ENCODE measurements at places on chromosomes 12 and 14. TPM values are rescaled to one million over a fixed set of nuclear protein-coding genes. Genes with fewer than 3 reads are reported as not detected.

The RGS6 gene
- not detected for total RNA-seq

The PMCH gene
- total RNA-seq, result not detected

The ACYP1 gene
- 25.2 TPM for total RNA-seq

The TMCC3 gene
- 1.1 TPM for total RNA-seq

The TMEM132C gene
- total RNA-seq, result not detected

The ART4 gene
- not detected for total RNA-seq

The GDF3 gene
- not detected for total RNA-seq

The COX8C gene
- not detected for total RNA-seq

The CCND2 gene
- not detected for total RNA-seq

The GALNT16 gene
- 3.7 TPM for total RNA-seq

The TSHR gene
- not detected for total RNA-seq

The KRT79 gene
- not detected for total RNA-seq

The DNAI7 gene
- total RNA-seq, result 0.18 TPM

The TCHP gene
- 15.8 TPM for total RNA-seq

The SPX gene
- total RNA-seq, result 3.6 TPM

The SLC25A47 gene
- total RNA-seq, result not detected

The KRT81 gene
- 4,063 TPM for total RNA-seq

The HSPB8 gene
- 15.4 TPM for total RNA-seq

The ARMH4 gene
- 0.49 TPM for total RNA-seq

The B4GALNT3 gene
- 0.56 TPM for total RNA-seq

The MDGA2 gene
- not detected for total RNA-seq

The VPS33A gene
- 20.3 TPM for total RNA-seq

The ELK3 gene
- 68.3 TPM for total RNA-seq

The WNT1 gene
- 0.24 TPM for total RNA-seq

The KRT75 gene
- total RNA-seq, result 0.26 TPM

The C12orf42 gene
- total RNA-seq, result not detected

The CISTR gene
- total RNA-seq, result not detected

The ABHD12B gene
- total RNA-seq, result not detected

The CEBPE gene
- total RNA-seq, result not detected

The GZMB gene
- total RNA-seq, result not detected

The NFE2 gene
- not detected for total RNA-seq

The PPM1A gene
- total RNA-seq, result 30.4 TPM

The RIMKLB gene
- 15.5 TPM for total RNA-seq

The NRL gene
- 1.1 TPM for total RNA-seq

The GPRC5A gene
- 263 TPM for total RNA-seq

The RNASE2 gene
- not detected for total RNA-seq

The SMCO3 gene
- total RNA-seq, result not detected

The ETFRF1 gene
- 8.1 TPM for total RNA-seq

The HOXC9 gene
- total RNA-seq, result 15.9 TPM

The IGF1 gene
- not detected for total RNA-seq

The KLRK1 gene
- total RNA-seq, result not detected

The BIN2 gene
- 0.17 TPM for total RNA-seq

The PLEKHH1 gene
- 3.1 TPM for total RNA-seq

The ANKRD33 gene
- not detected for total RNA-seq

The PMEL gene
- total RNA-seq, result 1.4 TPM

The AQP2 gene
- total RNA-seq, result not detected

The METTL1 gene
- 47.0 TPM for total RNA-seq

The CSRP2 gene
- 19.4 TPM for total RNA-seq

The TMTC2 gene
- 1.2 TPM for total RNA-seq

The GLIPR1L1 gene
- total RNA-seq, result not detected

The NUDT4 gene
- total RNA-seq, result 33.3 TPM

The MYH7 gene
- not detected for total RNA-seq

The SNX6 gene
- total RNA-seq, result 73.6 TPM

The GARIN6 gene
- not detected for total RNA-seq

The FGF23 gene
- total RNA-seq, result not detected

The PPP2R5E gene
- total RNA-seq, result 24.4 TPM

The CPSF2 gene
- 39.1 TPM for total RNA-seq

The DDX11 gene
- total RNA-seq, result 42.2 TPM

Data from A549 treated with GW870086 at 1 μM for 4 hours (cell line).